Renal cortical epithelial cell (primary cell): ENCODE measurements at places on chromosomes 1 and 21. TPM values are rescaled to one million over a fixed set of nuclear protein-coding genes. Genes with fewer than 3 reads are reported as not detected.

CELA2A gene
- not detected in 2 replicates for total RNA-seq

OR4F29 gene
- total RNA-seq, result 0.10 TPM in 1 of 2 replicates, not detected in the other

KCNA3 gene
- total RNA-seq, result not detected in 2 replicates

LRRC3 gene
- total RNA-seq, result 0.52 and 3.1 TPM in 2 replicates

S100A7 gene
- total RNA-seq, result not detected in 2 replicates

ZNF687 gene
- 10.1 and 32.3 TPM in 2 replicates for total RNA-seq

SLC35D1 gene
- 10.1 and 18.3 TPM in 2 replicates for total RNA-seq

SYCP1 gene
- not detected in 2 replicates for total RNA-seq

KCND3 gene
- total RNA-seq, result 0.17 and 0.30 TPM in 2 replicates

- DNase-seq, result no peak
Measured at GRCh38 chr1:108601708-108602410, 42.0 kb downstream of the EEIG2 start.

DNA sequence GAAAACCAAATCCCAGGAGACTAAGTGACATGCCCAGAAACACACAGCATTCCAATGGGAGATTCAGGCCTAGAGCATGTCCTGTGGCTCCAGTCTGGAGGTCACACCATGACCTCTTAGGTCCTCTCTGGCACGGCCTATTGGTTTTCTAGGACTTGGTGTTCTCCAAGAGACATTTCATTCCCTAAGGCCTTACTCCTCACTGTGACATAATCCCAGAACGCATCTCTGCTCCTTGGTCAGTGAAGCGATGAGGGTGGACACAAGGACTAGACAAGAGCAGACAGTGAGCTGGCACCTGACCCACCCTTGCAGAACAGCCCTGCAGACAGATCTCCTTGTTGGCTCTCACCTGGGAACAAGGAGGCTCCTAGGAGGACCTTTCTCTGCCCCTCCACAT lies 860 bp downstream of the IVL start:
- DNase-seq, result no peak

DNA sequence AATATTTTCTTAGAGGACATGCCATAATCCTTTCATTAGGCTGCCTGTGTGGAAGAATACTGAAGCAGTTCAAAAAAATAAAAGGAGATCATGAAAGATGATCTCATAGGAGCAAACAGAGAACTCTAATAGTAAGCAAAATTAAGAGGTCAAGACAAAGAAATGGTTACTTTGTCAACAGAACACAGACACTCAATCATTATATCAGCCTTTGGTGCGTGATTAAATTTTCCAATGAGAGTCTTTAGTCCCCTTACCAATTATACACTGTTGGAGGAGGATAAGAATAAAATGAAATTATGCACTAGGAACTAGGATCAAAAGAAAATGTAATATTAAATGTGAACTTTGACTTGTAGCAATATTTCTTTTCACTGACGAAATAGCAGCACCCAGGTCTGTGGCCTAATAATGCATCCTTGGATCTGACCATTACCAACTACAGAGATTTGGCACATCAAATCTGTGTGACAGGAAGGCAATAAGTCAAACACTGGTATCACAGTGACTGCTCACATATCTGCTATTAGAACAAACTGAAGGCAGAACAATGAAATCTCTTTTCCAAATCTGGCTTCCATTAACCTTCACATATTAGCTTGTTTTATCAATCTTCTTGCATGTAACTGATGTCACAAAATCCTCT lies 1812.9 kb downstream of the PLA2G4A start:
- DNase-seq, result no peak

- no peak for DNase-seq
Measured at GRCh38 chr1:217138173-217138765, 415.0 kb upstream of the ESRRG start.

- no peak for DNase-seq
Measured at GRCh38 chr1:47813970-47814369, 183.2 kb downstream of the TRABD2B start.

- peak; percentile 63 for DNase-seq
Measured at GRCh38 chr1:107430540-107431228, 289.8 kb downstream of the NTNG1 start.

DNA sequence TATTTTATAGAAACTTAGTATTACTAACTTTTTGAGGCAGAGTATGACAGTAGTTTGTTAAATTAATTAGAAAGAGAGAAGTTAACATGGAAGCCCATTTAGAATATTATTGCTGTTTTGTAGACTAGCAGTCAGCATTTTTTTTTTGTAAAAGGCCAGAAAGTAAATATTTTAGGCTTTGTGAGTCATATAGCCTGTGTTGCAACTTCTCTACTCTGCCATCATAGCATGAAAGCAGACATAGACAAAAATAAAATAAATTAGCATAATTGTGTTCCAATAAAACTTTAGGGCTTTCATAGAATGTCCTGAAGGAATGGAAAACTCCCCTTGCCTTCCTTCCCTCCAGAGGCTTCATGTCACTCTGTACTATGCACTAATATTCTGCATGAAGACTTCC lies 12.3 kb upstream of the RGS4 start:
- peak; percentile 62 for DNase-seq

DNA sequence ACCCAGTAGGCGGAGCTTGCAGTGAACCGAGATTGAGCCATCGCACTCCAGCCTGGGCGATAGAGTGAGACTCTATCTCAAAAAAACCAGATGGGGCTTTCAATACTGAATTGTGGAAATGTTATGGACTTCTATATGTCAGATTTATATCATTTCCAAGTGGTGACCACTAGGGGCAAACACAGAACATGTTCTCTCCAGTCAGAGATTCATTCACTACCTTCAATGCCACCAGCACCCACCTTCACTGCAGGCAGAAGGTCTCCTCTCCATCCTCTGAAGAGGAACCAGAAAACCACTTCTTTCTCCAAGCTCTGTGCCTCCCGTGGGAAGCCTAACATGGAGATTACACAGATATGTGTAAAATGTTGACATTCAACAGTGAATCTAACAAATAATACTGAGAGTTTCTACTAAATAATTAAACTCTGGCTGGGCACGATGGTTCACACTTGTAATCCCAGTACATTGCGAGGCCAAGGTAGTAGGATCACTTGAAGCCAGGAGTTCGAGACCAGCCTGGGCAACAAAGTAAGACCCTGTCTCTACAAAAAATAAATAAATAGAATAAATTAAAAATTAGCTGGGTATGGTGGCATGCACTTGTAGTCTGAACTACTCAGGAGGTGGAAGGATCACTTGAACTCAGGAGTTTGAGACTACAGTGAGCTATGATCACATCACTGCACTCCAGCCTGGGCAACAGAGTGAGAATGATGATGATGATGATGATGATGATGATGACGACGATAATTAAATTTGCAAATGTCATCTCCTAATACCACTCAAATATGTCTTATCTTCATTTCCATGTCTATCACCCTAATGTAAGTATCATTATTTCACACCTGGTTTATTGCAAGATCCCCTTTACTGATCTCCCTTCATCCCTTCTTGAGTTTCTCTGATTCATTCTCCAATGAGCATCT lies 151.1 kb downstream of the ZNF281 start:
- DNase-seq, result no peak

GRCh38 chr1:60170709-60171108 lies 97.1 kb upstream of the C1orf87 start:
- DNase-seq, result no peak

DNA sequence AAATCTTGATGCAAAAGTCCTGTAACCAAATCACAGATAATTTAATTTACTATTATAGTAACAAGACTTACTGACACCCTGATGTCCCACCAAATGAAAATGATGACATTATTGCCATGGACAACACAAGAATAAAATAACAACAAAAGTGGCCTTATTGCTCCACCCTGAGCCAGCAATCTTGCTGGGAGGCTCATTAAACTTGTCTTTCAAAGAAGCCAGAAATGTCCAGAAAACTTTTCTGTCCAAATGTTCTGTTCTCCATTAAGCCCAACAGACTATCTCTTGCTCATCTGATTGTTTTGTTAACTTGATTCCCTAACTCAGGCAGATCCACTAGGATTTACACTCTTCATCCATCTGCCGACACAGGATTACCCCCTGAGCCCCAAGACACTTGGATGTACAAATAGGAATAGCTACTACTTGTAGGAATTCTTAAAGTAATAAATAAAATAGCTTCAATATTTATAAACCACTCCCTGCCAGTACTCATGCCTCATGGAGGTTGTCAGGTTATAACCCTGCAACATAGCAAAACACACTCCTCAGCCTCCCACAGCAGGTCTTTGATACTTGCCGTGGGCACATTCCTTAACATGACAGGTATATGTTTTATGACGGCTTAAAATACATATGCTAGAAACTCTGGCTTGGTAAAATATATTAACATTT lies 84.9 kb downstream of the PTPN14 start:
- peak; percentile 55 for DNase-seq

GRCh38 chr21:36323032-36323431 lies 3.0 kb downstream of the MORC3 start:
- DNase-seq, result no peak

DNA sequence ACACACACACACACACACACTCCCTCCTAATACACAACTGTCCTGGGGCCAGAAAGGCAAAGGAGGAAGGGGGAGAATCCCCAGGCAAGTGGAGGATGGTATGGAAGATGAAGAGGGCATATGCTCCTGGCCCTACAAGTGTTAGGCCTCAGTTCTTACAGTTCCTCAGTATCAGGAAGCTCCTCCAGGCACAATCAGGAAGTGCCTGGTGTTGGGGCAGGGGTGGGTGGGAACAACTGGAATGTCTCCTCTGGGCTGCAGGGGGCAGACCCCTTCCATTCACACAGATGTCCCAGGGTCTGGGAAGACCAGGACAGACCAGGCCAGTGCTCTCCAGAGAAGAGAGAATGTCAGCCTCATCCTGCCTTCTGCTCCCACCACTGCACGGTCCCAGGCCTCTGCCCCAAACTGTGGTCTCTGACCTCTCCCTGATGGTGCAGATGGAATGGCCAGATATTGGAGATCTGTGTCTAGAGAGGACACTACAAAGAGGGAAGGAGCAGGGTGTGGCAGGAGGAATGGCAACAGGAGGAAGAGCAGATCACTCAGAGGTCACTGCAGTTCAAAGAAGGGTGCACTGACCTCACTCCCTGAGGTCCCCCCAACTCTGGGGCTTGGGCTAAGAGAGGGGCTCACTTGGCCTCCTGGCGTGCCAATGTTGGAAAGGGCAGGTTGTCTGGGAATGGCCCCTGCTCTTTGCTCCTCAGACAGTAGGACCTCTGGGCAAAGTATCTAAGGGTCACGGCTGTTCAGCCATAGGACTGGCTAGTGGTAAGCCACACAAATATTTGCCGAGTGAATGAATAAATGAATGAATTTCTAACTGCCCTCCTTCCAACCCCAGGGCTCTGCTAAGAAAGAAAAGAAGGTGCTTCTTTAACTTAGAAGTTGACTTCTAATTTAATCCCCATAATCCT lies 2.5 kb upstream of the DENND2D start:
- peak; percentile 70 for DNase-seq

- no peak for DNase-seq
Measured at GRCh38 chr1:228097333-228098081, 5.6 kb downstream of the C1orf35 start.

GRCh38 chr1:156090840-156091188 lies 8.5 kb upstream of the MEX3A start:
- DNase-seq, result peak; percentile 59

DNA sequence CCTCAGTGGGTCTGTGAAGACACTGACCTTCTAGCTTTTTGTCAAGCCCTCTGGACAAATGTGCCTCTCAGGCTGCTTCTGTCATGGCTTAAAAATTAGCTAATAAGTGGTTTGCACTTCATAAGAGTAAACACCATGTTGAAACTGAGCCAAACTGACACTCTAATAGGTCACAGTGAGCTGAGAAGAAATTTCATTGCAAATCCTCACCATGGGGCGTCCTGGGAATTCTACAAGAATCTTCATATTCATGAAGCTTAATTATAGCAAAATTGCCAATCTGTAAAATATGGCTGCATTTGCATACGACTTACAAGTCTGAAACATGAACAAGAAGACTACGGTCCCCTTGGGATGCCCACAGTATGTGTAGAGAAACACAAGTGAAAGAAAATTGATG lies 188.6 kb downstream of the DSCAM start:
- no peak for DNase-seq

DNA sequence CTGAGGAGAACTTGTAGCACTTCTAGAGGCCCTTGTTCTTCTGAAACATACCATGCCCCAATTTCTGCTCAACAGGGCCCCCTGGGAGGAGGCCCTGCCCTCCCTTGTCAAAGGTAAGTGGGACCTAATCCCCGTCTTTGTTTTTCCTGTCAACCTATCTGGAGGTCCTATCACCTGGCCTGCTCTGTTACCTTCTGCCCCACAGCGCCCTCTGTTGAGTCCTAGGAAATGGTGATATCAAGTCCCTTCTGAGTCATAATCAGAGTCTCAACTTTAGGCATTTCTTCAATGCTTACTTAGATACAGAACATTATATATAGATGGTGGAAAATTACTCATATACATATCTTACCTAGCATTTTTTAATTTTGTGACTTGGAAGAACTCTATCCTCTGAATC lies 28.2 kb upstream of the FCRL4 start:
- DNase-seq, result peak; percentile 6

DNA sequence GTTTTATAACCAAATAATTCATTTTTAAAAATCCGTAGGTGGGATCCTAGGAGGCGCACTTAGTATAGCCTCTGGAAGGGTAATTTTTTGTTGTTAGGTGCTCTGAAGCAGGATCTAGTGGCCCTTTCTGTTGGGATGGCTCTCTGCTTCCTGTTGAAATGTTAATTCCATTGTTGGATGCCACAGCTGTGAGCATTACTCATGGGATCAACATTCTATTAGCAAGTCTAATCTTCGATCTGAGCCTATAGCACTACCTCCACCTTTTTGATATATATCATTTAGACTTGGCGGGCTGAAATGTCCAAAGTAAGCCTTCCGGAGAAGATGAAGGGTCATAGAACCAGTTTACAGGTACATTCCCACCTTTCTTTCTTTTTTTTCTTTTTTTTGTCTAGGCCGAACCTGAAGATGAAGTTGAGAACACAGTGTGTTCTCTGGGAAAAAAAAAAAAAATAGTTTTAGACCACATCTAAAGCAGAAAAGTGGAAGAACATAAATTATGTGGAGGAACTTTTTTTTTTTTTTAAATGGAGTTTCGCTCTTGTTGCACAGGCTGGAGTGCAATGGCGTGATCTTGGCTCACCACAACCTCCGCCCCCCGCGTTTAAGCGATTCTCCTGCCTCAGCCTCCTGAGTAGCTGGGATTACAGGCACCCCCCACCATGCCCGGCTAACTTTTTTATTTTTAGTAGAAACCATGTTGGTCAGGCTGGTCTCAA lies 1.4 kb downstream of the CXADR start:
- peak; percentile 76 for DNase-seq

DNA sequence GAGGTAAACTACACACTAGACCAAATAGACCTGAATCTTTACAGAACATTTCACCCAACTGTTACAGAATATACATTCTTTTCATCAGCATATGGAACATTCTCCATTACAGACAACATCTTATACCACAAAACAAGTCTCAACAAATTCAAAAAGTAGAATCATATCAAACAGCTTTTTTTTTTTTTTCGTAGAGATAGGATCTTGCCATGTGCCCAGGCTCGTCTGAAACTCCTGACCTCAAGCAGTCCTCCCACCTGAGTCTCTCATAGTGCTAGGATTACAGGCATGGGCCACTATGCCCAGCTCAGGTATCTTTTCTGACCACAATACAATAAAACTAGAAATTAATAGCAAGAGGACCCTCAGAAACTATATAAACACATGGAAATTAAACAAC lies 36.5 kb downstream of the HSF2BP start:
- DNase-seq, result no peak

GRCh38 chr1:182955596-182956588 lies 2.9 kb upstream of the SHCBP1L start:
- DNase-seq, result peak; percentile 95

GRCh38 chr1:8587784-8588183 lies 229.7 kb downstream of the RERE start:
- no peak for DNase-seq

- DNase-seq, result no peak
Measured at GRCh38 chr1:153776845-153777370, 1.7 kb downstream of the SLC27A3 start.

- no peak for DNase-seq
Measured at GRCh38 chr1:167198518-167199133, 22.1 kb upstream of the POU2F1 start.
